ENCODE measurements at places on chromosomes 1 and 21.
A peak's percentile ranks its signal among the peaks of the same experiment; 100 is the strongest.

GRCh38 chr1:155026588-155026987 lies 7.0 kb downstream of the DCST2 start:
- DNase-seq = no peak

- DNase-seq = no peak
Measured at GRCh38 chr1:225737161-225737560, 40.5 kb upstream of the SRP9 start.

- no peak for DNase-seq
Measured at GRCh38 chr1:54370287-54370989, 35.8 kb downstream of the SSBP3 start.

GRCh38 chr1:1024771-1025699 lies 5.1 kb downstream of the AGRN start:
- DNase-seq = no peak

- DNase-seq = no peak
Measured at GRCh38 chr1:231196728-231197127, 34.9 kb downstream of the TRIM67 start.

DNA sequence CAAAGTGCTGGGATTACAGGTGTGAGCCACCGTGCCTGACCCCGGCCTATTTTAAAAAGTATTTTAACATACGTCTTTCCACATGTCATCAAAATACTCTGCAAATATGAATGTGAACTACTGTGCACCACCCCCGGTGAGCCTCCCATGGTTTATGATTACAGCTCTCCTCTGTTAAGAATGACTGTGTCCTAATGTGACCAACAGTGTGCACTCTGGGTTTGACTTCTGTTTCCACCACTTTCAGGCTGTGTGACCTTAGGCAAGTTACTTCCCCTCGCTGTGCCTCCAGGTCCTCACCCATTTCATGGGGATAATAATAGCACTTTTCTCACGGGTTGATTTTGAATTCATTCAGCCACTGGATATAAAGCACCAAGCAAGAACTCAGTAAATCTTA lies 14.7 kb downstream of the AMPD2 start:
- DNase-seq = no peak

DNA sequence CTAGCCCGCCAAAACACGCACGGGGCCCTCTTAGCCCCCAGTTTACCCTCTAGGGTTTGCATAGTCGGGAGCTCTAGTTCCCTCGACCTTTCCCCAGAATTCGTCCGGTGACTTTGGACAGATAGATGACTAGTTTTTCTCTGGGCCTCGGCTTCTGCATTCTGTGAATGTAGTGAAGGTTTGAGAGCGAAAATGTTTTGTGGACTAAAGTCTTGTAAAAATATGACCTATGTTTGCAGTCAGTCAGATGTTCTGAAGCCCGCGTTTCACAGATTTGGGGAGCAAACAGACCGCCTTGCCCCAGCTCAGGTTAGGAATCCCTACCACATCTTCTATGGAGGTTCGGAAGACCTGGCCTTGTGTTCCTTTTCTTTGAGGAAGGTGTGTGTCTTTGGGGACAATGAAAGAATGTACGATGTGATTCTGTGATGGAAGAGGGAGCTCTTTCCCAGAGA lies 401 bp downstream of the UQCRH start:
- no peak for DNase-seq

GRCh38 chr1:159958719-159959380 lies 4.8 kb upstream of the SLAMF9 start:
- DNase-seq = no peak

DNA sequence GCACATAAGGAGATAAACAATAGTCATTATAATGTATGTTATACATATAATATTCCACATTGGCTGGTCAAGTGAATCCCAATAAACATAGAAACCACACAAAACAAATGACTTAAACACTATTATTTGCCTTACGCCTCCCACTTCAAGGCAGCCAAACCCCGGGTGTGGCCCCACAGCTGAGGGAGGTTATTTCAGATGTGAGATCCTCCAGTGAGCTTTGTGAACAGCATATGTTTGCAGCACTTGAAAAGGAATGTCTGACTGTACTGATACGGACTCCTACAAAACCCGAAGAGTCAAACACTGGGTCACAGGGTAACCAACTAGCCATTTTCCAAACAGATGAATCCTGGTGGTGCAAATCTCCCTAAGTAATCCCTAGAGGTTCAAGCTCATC lies 27.1 kb upstream of the DISP1 start:
- DNase-seq = no peak

- no peak for DNase-seq
Measured at GRCh38 chr1:93288558-93288957, 57.1 kb upstream of the DR1 start.

DNA sequence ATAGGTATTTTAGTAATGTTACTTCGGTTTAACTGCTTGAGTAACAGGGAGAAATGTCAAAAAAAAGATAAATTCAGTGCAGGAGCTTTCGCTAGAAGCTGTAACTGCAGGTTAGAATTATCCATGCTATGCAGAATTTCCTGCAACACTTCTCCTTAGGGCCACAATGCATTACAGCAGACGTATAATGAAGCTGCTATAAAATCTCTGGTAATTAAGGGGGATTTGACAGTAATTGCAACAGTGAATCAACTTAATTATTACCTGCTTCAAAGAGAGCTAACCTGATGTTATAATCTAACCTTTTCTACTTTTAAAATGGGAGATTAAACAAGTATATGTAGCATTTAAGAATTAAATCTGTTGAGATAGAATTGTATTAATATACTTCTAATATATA lies 92.6 kb downstream of the ATG4C start:
- DNase-seq = no peak

DNA sequence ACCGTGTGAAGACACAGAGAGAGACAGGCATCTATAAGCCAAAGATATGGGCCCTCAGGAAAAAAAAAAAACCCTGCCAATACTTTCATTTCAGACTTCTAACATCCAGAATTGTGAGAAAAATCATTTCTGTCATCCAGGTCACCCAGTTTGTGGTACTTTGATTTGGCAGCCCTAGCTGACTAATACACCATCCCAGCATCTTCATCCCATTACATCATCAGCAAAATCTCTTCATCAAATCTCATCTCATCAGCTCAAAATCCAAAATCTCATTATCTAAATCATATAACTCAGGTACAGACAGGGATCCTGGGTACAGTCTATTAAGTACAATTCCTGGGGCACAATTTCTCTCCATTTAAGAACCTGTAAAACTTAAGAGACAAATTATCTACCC lies 51.9 kb upstream of the GJA8 start:
- DNase-seq = no peak

- no peak for DNase-seq
Measured at GRCh38 chr1:33768821-33769220, 95.1 kb upstream of the HMGB4 start.

- no peak for DNase-seq
Measured at GRCh38 chr1:168497376-168497950, 46.3 kb downstream of the XCL2 start.

GRCh38 chr21:31490443-31490842 lies 146.4 kb upstream of the TIAM1 start:
- DNase-seq = no peak

GRCh38 chr21:27114111-27114510 lies 147.2 kb upstream of the ADAMTS5 start:
- DNase-seq = no peak

DNA sequence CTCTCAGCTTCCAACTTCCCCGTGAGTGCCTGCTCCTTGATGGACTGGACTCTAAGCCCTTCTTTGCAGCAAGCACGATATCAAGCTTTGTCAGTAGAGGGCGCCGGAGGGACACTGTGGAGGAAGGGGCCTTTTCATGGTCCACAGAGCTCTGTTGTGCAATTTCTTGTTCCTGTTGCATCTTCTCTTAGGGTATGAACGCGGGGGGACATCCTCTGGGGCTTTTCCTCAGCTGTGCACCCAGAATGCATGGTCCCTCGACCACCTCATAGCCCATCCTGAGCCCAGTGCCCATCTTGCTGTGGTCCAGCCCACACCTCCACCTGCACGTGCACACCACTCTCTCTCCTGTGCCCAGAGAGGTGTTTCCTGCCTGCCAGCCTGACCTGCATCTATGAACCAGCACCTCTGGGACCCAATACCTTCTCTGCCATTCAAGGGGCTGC lies 556.8 kb downstream of the PTPRU start:
- peak; percentile 65 for DNase-seq

GRCh38 chr1:101073836-101074235 lies 48.3 kb upstream of the DPH5 start:
- no peak for DNase-seq

- no peak for DNase-seq
Measured at GRCh38 chr1:16073490-16074119, at the start of gene FAM131C. TSS of gene FAM131C (minus strand) at chr1:16073651. CDS start at chr1:16073442, 209 bp downstream.

GRCh38 chr1:21904704-21905520 lies 32.2 kb downstream of the HSPG2 start:
- DNase-seq = peak; percentile 55

GRCh38 chr1:235971571-235972310 lies 93.1 kb downstream of the NID1 start:
- DNase-seq = peak; percentile 94

DNA sequence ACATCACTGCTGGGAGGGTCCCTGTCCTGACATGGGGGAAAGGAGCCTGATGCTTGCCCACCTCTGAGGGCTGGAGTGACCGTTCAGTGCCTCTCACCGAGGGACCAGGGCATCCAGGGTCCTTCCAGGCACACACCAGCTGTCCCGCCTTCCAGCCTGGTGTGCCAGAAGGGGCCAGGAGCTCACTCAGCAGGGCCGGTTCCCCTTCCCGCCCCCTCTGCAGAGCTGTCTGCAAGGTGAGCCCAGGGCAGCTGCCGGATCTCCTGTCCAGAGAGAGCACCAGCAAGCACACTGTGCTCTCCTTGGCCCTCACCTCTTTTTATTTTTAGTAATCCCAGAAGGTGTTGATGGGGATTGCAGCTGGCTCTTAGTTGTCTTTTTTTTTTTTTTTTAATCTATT lies 16.9 kb downstream of the H6PD start:
- DNase-seq = no peak

DNA sequence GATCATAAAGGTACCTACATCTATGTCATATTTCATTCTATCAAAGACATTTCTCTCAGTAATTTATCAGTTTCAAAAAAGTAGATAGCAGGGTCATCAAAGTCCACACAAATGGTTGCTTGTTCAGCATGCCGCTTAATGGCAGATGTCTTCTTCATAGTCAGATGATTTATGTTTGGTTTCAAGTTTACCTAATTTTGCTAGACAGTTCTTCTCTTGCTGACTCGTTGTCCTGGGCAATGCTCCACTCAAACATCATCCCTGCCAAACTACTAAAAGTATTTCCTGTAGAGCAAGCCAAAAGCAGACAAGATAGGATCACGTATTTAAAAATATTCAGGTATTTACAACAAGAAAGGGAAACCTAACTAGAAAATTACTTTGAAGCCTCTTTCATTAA lies 13.6 kb downstream of the NUP210L start:
- peak; percentile 11 for DNase-seq

DNA sequence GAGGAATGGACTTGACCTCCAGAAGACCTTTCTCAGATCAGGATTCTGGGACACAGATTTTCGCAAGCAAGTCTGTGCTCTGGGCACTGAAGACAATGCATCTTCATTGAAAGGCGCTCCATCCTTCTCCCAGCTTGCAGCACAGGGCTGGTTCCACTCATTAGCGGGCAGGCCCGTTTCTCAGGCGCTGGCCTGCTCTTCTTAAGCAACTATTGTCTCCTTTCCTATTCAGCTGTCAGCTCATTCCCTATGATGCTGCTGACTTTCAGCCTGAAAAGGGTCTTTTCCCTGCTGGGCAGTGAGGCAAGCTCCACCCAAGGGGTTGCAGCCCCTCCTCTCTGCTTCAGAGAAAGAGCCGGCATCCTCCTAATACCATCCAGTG lies 91.9 kb upstream of the PLXNA2 start:
- DNase-seq = no peak

GRCh38 chr1:2394220-2394619 lies 2.6 kb downstream of the RER1 start:
- DNase-seq = no peak

- no peak for DNase-seq
Measured at GRCh38 chr1:235649368-235650163, at the start of gene GNG4. TSS of gene GNG4 (minus strand) at chr1:235649784. CDS start at chr1:235583838, 65,946 bp downstream.

DNA sequence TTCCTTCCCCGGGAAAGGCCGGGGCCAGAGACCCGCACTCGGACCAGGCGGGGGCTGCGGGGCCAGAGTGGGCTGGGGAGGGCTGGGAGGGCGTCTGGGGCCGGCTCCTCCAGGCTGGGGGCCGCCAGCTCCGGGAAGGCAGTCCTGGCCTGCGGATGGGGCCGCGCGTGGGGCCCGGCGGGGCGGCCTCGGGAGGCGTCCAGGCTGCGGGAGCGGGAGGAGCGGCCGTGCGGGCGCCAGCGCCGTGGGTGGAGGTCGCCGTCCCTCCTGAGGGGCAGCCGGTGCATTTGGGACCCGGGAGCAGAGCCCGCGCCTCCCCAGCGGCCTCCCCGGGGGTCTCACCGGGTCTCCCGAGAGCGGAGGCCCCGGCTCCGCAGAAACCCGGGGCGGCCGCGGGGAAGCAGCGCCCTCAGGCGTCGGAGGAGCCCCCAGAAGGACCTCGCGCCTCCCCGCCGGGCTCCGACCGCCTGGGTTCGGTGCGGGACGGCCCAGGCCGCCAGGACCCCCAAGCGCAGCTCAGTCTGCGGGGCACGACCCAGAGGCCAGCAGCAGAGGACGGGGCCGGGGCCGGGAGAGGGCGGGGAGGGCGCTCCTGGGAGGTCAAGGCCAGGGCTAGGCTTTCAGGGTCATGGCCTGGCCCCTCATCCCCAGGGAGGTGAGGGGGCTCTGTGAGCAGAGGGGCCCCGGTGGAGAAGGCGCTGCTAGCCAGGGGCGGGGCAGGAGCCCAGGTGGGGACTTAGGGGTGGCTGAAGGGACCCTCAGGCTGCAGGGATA lies 7.2 kb upstream of the SLX9 start:
- no peak for DNase-seq

DNA sequence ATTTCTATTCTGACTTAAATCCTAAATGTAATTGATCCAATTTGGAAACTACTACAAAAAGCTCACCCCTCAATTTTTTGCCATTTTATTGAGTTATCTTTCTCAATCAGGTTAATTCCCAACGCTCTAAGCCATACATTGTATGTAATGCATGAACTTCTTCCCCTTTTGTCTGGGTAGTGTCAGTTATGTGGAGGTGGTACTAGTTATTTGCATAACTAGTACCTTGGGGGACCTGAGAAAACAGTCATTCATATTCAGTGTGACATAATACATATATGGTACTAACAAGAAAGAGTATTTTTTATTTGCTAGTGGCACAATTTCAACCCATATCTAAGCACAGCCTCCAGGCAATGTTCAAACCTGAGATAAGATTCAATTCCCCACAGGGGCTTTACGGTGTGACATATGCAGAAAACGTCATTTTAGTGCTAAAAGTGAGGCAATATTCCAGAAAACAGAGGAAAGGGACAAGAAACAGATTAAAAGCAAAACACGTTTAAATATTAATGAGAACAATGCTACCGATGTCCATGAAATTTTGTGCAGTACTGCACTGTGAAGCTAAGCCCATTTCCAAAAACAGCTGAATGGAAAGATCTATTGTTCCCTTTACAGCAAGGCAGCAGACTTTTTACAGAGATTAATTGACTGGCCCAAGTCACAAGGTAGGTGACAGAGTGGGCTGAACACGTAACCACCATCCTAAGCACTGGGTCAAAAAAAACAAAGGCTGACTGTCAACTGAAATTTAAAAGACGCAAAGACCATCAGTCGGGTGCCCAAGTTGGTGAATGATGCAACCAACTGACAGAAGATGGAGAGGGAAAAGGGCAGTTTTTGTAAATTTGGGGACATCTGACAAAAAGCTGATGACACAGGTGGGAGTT lies 1.4 kb downstream of the HLCS start:
- no peak for DNase-seq
